Activated T-cell treated with anti-CD3 and anti-CD28 coated beads for 24 hours (primary cell): ENCODE measurements at places on chromosomes 16 and 17.

GRCh38 chr17:30093463-30094147 lies 23.0 kb upstream of the NSRP1 start:
- DNase-seq: peak; percentile 32

GRCh38 chr17:18946536-18946935 lies 5.4 kb upstream of the SLC5A10 start:
- DNase-seq: no peak

DNA sequence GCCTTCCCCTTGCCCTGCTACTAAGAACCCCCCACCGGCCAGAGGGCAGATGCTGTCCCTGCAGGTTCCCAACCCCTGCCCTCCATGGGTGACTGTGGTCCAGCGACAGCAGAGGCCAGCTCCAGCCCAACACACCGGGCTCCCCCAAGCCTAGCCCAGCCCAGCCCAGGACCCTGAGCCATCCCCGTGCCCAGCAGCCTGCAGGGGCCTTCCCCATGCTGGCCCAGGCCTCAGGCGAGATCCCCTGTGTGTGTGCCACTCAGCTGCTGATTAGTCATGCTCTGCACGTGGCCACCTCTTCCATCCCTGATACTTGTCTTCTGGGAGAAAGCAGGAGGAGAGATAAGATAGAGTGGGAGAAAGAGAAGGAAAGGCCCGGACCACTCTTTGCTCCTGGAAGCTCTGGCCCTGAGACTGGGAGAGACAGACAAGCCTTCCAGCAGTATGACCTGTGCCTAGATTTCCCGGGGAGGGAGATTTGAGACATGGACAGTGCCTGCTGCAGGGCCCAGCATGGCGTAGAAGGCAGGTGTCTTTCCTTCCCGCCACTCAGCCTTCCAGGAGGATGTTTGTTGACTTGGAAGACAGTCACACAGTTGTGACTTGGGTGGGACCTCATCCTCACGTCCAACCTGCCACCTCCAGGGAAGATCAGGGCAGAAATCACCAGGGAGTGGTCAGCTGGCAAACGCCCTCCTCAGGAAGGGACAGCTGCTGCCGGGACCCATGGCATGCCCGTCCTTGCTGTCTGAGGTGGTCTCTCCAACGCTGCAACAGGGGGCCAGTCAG lies 41.3 kb upstream of the RASD1 start:
- DNase-seq: no peak

GRCh38 chr17:59963738-59964481 lies 630 bp downstream of the RNFT1 start:
- peak; percentile 44 for DNase-seq

DNA sequence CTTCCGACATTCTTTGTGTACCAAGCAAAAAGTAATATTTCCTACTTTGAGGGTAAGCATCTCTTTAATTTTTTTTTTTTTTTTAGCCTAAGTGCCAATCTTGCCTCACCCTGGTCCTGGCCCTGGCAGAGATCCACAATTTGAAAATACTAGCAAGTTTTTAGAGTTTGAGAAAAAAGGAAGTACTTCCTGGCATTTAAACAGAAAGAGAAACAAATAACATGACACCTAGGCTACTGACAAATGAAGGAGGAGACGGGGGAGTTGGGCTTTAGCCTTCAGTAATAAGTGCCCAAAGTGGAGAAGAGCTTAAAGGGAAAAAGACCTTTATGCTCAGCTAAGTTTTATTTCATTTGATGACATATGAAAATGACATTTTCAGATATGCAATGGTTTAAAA lies 92.8 kb downstream of the HS3ST3A1 start:
- DNase-seq: no peak

- peak; percentile 38 for DNase-seq
Measured at GRCh38 chr16:48613061-48613957, 3.3 kb upstream of the N4BP1 start.
